Esophagus (tissue), 2 donors: ENCODE measurements at places on chromosomes 7 and 10. TPM values are rescaled to one million over a fixed set of nuclear protein-coding genes. Genes with fewer than 3 reads are reported as not detected.

MMD2 gene
- not detected for polyA plus RNA-seq

C10orf143 gene
- 6.3 TPM for polyA plus RNA-seq

LIPN gene
- not detected for polyA plus RNA-seq

EFCAB10 gene
- 0.02 TPM for polyA plus RNA-seq

TMEM139 gene
- 0.41 TPM for polyA plus RNA-seq

TAC1 gene
- polyA plus RNA-seq, result 0.08 TPM

PRKG1 gene
- 0.87 TPM for polyA plus RNA-seq

ZNF488 gene
- polyA plus RNA-seq, result 0.81 TPM

FAM25G gene
- 123 TPM for polyA plus RNA-seq

CFAP70 gene
- polyA plus RNA-seq, result 1.2 TPM

OPALIN gene
- not detected for polyA plus RNA-seq

TLL2 gene
- polyA plus RNA-seq, result 0.08 TPM

PARD3 gene
- 71.3 TPM for polyA plus RNA-seq

CLRN3 gene
- not detected for polyA plus RNA-seq

ZNF736 gene
- polyA plus RNA-seq, result 1.7 TPM

DRGX gene
- polyA plus RNA-seq, result 0.04 TPM

SLC26A5 gene
- polyA plus RNA-seq, result 0.06 TPM

GTF2IRD1 gene
- 43.4 TPM for polyA plus RNA-seq

CADPS2 gene
- polyA plus RNA-seq, result 1.6 TPM

GBX1 gene
- not detected for polyA plus RNA-seq

SAMD9L gene
- polyA plus RNA-seq, result 4.0 TPM
